ENCODE measurements at places on chromosomes 5 and 9. TPM values are rescaled to one million over a fixed set of nuclear protein-coding genes. Genes with fewer than 3 reads are reported as not detected.

ANKDD1B gene
- total RNA-seq = 0.15 TPM

SLCO6A1 gene
- not detected for total RNA-seq

SLC27A6 gene
- 0.17 TPM for total RNA-seq

C5orf15 gene
- 42.2 TPM for total RNA-seq

MAST4 gene
- total RNA-seq = 4.7 TPM

GBGT1 gene
- total RNA-seq = 2.4 TPM

TMEM232 gene
- total RNA-seq = 0.45 TPM

GRIA1 gene
- 1.5 TPM for total RNA-seq

GKAP1 gene
- total RNA-seq = 1.0 TPM

PDE6A gene
- not detected for total RNA-seq

SPINK1 gene
- total RNA-seq = not detected

HTR1A gene
- total RNA-seq = not detected

PAEP gene
- not detected for total RNA-seq

C9orf50 gene
- total RNA-seq = 0.50 TPM

PCDHB14 gene
- not detected for total RNA-seq

B4GALT7 gene
- total RNA-seq = 40.7 TPM

TRAF1 gene
- 3.4 TPM for total RNA-seq

GDF9 gene
- total RNA-seq = 0.15 TPM
